NT2/D1 (cell line): ENCODE measurements at places on chromosomes 6 and 20.

- DNase-seq = no peak
Measured at GRCh38 chr6:85353012-85353411, 96.9 kb upstream of the NT5E start.

- no peak for DNase-seq
Measured at GRCh38 chr6:10441655-10442009, 26.8 kb upstream of the TFAP2A start.

GRCh38 chr6:43368259-43369160 lies 937 bp downstream of the ZNF318 start:
- no peak for DNase-seq

- no peak for DNase-seq
Measured at GRCh38 chr20:47117773-47118172, 223.1 kb downstream of the EYA2 start.

GRCh38 chr6:75196081-75196687 lies 9.7 kb downstream of the COL12A1 start:
- no peak for DNase-seq

- DNase-seq = no peak
Measured at GRCh38 chr6:11770546-11771466, 7.8 kb downstream of the ADTRP start.

DNA sequence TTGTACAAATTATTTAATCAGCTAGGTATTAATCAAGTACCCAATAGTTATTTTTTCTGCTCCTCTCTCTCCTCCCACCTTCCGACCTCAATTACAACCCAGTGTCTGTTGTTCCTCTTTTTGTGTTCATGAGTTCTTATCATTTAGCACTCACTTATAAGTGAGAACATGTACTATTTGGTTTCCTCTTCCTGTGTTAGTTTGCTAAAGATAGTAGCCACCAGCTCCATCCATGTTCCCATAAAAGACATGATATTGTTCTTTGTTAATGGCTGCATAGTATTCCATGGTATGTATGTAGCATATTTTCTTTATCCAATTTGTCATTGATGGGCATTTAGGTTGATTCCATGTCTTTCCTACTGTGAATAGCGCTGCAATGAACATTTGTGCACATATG lies 652.8 kb upstream of the CITED2 start:
- DNase-seq = no peak

DNA sequence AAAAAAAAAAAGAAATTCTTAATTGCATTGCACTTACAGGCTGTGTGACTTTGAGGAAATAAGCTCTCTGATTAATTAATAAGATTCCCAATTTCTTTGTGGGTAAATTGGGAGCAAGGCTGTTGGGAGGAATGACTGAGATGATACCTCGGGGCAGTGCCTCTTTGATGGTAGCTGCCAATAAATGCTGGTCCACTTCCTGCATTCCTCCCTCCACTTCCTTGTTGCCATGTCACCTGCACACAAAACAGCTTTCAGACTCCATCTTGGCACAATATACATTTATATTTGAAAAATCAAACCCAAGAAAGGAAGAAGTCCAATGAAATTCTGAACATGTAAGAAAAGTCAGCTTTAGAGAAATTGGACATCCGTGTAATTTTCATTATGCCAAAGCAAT lies 45.1 kb downstream of the MTHFD1L start:
- no peak for DNase-seq

DNA sequence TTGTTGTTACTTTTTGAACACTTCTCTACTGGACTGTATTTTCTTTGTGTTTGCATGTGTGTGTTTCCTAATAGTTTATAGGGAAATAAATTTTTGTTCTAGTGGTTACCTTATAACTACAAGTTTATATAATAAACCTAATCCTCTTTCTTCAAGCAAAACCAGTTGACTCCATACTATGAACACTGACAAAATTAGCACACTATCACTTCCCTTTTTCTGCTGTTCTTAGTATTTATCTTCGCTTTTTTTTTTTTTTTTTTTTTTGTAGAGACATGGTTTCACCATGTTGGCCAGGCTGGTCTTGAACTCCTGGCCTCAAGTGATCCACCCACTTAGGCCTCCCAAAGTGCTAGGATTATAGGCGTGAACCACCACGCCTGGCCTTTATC lies 25.0 kb upstream of the C6orf62 start:
- no peak for DNase-seq

- DNase-seq = no peak
Measured at GRCh38 chr6:55974688-55975087, 99.3 kb upstream of the BMP5 start.
